ENCODE measurements at places on chromosomes 5 and 9.

GRCh38 chr5:43074987-43075318 is 34.8 kb upstream of the ANXA2R start:
- DNase-seq: no peak

GRCh38 chr5:138489683-138490061 is 24.4 kb downstream of the EGR1 start:
- no peak for DNase-seq

DNA sequence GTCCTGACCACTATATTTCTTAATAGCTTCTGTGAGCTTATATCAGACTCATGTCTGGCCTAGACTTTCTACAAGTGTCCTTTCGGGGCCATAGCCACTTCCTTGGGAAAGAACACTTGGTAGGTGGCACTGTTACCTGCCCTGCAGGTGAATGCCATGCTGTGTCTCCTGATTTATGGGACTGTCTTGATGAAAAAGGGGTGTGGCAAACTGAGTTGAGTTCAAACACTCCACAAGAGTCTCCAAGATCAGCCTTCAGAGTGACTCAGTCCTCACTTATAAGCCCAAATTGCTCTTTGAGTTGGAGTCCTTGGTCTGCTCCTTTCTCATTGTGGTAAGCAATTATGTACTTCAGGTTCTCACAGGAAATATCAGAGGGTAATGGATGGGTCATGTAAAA is 9.9 kb upstream of the ANKHD1 start:
- no peak for DNase-seq

GRCh38 chr9:79046401-79046800 is 525.4 kb upstream of the TLE4 start:
- DNase-seq: no peak

GRCh38 chr5:132459031-132459982 is 31.3 kb downstream of the IRF1 start:
- DNase-seq: no peak

- no peak for DNase-seq
Measured at GRCh38 chr5:91255396-91256141, 127.5 kb downstream of the ARRDC3 start.

DNA sequence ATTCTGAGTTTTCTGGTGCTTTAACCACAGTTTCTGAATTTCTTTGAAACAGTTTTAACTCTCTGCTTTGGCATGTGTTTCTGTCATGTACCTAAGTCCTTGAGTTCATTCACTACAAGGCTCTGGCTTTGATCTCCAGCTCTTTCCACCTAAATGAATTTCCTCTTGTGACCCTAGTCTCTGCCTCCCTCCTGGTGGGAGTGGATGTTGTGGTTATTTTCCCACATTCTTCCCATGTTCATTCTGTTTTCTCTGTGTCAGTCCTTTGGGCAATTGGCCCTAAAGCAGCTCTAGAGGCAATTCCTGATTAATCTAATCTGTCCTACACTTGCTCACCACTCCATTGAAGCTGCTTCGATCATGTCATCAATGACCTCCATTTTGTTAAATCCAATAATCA is 28.4 kb upstream of the DPYSL3 start:
- DNase-seq: no peak

- no peak for DNase-seq
Measured at GRCh38 chr5:53029608-53030007, 40.5 kb downstream of the ITGA2 start.

DNA sequence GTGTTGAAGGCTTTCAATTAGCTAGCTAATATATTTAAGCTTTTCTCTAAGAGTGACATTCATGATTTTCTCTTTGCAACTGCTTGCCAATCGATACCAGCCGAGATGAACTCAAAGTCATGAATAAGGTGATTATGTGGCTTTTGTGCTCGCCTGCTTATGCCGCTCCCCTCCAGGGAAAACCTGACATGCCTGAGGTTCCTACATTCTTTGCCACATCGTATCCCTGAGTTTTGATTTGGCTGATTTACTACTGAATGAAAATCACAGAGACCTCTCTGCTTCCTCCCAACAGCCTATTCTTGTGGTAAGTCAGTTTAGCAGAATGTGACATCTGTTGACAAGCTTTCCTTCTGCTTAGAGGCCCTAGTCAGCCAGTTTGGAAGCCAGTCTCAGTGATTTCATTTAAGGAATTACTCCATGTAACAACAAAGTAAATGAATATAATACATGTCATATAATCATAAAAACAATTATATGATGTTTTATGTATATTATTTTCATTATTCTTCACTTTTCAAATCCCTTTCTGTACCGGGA is 513.4 kb downstream of the CSNK1G3 start:
- DNase-seq: no peak

- no peak for DNase-seq
Measured at GRCh38 chr9:20178197-20178596, 389.4 kb upstream of the SLC24A2 start.

GRCh38 chr5:136212252-136212721 is 19.3 kb upstream of the SMIM32 start:
- DNase-seq: no peak

- DNase-seq: no peak
Measured at GRCh38 chr5:50727149-50727496, 60.7 kb downstream of the PARP8 start.

DNA sequence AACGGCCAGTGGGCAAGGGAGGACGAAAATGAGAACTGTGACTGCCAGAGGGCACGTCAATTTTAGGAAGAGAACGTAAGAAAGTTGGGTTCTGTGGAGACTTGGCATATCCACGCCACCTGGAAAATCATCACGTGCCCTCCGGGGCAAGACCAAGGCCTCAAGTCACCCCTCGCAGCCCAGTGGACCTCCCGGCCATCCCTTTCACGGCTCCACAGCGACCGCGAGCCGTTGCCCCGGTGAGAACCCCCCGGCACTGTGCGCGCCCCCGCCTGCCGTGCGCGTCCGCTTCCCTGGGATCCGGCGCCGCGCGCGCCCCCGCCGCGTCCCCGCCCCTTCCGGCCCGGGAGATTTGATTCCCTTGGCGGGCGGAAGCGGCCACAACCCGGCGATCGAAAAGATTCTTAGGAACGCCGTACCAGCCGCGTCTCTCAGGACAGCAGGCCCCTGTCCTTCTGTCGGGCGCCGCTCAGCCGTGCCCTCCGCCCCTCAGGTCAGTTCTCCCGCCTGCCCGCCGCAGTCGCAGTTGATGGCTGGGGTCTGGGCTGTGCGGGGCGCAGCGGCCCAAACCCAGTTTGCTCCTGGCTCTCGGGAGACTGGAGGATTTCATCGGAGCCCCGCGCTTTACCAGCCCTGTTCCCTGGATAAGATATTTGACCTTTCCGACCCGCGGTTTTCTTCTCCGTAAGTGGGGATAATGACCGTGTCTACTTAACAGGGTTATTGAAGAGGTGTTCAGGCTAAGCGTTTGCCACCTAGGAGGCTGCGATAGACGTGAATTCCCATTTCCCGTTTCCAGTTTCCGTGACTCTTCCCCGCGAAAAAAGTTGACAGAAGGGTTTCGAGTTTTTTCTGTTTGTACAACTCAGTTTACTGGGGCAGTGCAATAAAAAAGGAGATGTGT is at the start of gene MELK:
MELK (plus strand) TSS at position 381 of the 904 bp plus-strand sequence. CDS start 8,787 bp downstream, outside the sequence.
- peak; percentile 91 for DNase-seq

- no peak for DNase-seq
Measured at GRCh38 chr5:84292788-84293653, 91.7 kb downstream of the EDIL3 start.

DNA sequence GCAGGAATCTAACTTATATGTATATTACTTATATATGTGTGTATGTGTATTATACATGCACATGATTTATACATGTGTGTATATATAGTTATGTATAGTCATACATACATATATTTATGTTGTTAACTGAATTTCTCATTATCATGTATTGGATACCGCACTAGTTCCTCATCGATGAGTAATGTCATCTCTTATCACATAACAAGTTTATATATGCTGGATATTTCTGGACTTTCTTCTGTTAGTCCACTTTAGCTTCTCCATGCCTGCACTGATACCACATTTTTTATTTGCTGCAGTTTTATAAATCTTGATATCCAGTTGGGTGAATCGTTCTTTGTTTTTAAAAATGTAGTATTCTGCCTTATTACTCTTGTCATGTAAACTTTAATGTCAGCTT is 50.2 kb downstream of the APC start:
- DNase-seq: no peak

DNA sequence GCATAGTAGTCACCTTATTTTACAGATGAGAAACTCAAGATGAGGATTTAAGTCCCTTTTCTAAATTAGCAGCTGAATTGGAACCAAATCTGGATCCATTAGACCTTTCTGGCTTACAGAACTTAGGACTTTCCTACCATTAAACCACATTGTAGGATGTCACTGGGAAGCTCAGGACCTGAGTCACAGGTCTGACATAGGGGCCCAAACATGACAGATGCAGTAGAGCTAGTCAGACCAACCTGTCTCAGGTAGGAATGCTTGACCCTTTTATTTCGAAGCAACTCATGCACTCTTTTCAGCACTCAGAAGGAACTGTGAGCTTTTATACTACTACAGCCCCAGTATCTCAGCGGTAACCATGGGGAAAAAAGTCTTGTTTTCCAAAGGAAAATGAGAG is 2.6 kb downstream of the RAB24 start:
- no peak for DNase-seq

DNA sequence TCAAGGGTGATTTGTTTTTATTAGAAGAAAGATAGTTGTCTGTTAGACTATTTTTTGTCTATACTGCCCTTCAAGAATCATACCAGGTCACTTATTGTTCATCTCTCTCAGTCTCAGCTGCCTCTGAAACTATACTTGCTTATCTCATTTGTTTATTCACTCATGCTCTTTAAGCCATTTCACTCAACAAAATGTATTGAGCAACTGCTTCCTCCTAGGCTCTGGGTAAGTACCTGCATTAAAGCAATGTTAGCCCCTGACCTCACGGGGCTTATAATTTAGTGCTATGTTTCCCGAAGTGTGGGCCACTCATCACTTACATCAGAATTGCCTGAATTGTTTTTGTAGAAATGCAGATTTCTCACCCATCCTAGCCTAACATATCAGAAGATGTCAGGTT is 100.9 kb downstream of the DPYSL3 start:
- DNase-seq: no peak

DNA sequence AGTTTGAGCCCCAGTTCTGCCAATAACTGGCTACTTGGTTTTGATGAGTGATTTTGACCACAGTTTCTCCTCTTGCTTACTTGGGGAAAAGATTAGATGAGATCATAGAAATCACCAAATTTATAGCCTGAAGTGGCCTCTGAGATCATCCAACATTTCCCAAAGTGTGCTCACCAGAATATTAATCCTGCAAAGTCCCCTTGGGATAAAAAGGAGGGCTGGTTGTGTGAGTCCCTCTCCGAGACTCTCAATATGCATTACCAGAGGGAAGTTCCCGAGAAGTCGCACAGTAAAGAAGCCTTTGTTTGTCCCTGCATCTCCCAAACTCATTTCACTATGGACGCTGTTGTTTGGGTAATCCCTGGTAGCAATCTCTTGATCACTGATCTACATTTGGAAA is 88.4 kb upstream of the ADRA1B start:
- DNase-seq: no peak

- no peak for DNase-seq
Measured at GRCh38 chr5:32314658-32315057, 1.9 kb upstream of the MTMR12 start.

DNA sequence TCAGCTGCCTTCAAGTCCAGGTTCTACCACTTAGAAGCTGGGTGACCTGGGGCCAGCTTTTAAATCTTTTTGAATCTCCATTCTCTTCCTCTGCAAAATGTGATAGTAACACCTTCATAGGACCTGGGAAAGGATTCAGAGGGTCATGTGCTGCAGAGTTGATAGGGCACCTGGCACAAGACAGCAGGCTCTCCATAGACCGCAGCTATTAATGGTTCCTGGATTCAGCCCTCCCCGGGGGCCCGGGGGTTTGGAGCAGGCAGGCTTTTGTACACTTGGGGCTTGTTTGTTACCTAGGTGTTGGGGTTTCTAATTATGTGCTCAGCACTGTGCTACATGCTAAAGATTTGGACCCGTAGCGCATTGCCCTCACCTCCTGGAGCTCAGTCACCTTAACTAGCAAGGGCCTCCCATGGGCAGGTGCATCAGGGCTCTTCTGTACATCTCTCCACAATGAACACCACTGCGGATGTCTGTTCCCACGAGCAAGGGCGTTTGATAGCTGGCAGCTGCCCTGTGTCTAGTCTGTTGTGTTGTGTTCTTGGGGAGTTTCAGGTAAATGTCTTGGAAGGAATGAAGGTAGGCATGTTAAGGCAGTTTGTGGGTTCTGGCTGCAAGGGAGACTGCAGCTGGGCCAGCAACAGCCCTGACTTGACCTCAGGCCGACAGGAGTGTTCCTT is 12.1 kb downstream of the PRRC2B start:
- no peak for DNase-seq

GRCh38 chr9:109117856-109118807 is 1.6 kb downstream of the TMEM245 start:
- DNase-seq: peak; percentile 54

GRCh38 chr5:140134277-140134935 is 8.7 kb downstream of the IGIP start:
- no peak for DNase-seq

GRCh38 chr5:88108490-88109279 is 160.0 kb downstream of the TMEM161B start:
- DNase-seq: no peak

- DNase-seq: no peak
Measured at GRCh38 chr9:19441730-19442129, 32.9 kb downstream of the ACER2 start.

- no peak for DNase-seq
Measured at GRCh38 chr5:115644046-115644445, 18.2 kb upstream of the TMED7 start.

- no peak for DNase-seq
Measured at GRCh38 chr5:142590451-142591231, 95.2 kb downstream of the FGF1 start.

- DNase-seq: no peak
Measured at GRCh38 chr5:34863946-34864345, 25.0 kb downstream of the TTC23L start.

DNA sequence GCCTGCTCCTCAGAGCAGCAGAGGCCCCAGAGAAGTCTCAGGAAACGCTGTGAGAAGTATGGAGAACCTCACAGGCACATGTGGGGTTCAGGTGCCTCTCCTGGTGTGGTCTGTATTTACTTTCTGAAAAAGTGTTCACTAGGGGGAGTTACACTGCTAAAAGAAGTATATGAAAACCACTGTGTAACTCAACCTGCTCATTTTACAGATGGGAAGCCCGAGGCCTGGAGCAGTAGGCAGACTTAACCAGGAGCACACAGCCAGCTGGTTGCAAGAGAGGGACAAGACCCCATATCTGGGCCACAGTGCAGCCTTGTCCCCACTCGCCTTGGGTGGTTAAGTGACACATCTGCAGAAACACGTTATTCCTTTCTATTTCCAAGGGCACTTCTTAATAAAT is 112.8 kb upstream of the SAP30L start:
- DNase-seq: no peak

GRCh38 chr5:60916646-60917045 is 28.2 kb downstream of the ERCC8 start:
- DNase-seq: no peak

GRCh38 chr5:76691467-76692273 is 24.3 kb upstream of the F2R start:
- no peak for DNase-seq
